ENCODE measurements at places on chromosomes 6 and 20.

- no peak for DNase-seq
Measured at GRCh38 chr6:105326833-105327770, 75.8 kb downstream of the PREP start.

DNA sequence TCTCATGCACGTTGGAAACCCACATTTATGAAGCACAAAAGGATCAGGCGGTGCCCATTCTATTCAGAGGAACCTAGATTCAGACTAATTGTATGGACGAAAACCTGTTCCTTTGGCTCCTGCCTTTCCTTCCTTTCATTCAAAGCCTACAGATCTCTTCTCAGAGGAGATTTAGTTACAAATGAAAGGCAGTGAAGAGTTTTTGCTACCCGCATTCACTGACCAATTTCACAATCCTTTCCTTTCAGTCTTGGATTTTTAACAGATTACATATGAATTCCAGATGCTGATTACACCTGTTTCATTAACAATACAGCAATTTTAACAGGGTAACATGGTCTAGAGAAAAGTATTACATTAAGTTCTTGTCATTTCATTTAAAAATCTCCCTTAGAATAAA, 32.0 kb downstream of the TMEM242 start:
- DNase-seq: no peak

GRCh38 chr20:1832634-1833033, 62.6 kb upstream of the SIRPA start:
- no peak for DNase-seq

- DNase-seq: peak; percentile 36
Measured at GRCh38 chr6:128112494-128112893, 211.6 kb upstream of the THEMIS start.

- DNase-seq: no peak
Measured at GRCh38 chr20:25459916-25460535, 52.6 kb downstream of the GINS1 start.

All from right lung (tissue), 10 donors.